ENCODE measurements at places on chromosomes 6 and 20. TPM values are rescaled to one million over a fixed set of nuclear protein-coding genes. Genes with fewer than 3 reads are reported as not detected.

DNA sequence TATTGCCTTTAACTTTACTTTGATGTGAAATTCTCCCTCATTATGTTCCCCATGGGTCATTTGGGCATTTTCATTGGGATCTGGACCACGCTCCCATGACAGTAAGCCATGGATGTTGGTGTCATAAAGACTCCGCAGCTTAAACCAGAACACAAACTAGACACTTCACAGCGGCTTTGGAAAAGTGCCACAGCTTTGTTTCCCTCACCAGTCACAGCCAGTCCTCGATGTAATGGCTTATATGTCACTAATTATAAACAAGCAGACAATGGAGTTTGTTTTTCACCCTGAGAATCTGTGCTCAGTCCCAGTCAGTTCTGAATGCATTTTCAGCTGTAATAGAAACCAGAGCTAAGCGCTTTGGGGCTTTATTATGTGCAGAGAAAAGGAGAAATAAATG, 23.2 kb upstream of the DAAM2 start:
- DNase-seq: no peak

Gene MDFI
- total RNA-seq: not detected

- DNase-seq: no peak
Measured at GRCh38 chr6:111485342-111485741, 2.3 kb upstream of the REV3L start.

DNA sequence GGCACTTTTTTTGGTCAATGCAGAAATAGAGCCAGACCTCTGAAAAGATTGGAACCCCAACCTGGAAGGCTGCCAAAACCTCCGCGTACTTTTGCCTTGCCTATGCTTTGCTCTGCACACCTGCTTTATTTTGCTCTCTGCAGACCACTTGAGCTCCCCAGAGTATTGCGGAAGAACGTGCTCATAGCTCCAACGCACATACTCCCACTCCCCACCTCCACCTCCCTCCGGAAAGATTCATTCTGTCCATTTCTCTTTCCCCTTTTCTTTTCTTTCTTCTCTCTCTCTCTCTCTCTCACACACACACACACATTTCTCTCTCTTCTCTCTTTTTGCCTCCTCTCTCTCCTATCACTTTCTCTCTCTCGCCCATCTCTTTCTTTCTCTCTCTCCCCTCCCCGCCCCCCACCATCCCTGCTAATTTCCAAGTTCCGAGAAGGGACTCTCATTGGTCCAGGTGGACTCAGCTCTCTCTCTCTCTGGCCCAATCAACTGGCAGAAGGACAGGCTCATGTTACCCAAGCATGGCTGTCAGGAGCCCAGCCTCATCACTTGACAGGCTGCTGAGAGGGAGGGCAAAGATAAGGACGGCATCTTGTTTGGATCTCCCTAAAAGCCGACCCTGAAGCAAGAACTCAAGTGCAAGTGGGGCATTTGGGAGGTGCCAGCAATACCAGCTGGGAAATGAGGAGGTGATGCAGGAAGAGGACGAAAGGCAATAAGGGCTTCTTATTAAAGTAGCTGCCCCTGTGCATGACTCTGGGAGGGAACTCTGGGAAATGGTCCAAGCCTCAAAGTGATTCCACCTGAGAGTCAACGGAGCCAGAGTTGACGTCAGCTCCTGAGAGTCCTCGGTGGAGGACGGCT, 246.1 kb downstream of the LY86 start:
- DNase-seq: no peak

Gene HCRTR2
- not detected for total RNA-seq

Gene ADGRF4
- 1.5 TPM for total RNA-seq

DNA sequence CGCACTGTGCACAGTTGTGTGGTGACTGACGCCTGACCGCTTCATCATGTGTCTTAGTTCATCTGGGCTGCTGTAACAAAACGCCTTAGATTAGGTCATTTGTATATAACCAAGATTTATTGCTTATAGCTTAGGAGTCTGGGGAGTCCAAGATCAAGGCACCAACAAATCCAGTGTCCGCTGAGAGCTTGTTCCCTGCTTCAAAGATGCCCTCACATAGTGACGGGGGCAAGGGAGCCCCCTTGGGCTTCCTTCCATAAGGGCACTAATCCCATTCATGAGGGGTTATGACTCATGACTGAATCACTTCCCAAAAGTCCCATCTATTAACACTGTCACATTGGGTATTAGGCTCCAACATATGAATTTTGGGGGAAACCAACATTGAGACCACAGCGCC, 34.6 kb downstream of the CYP24A1 start:
- peak; percentile 47 for DNase-seq

- DNase-seq: no peak
Measured at GRCh38 chr20:15949391-15949790, 623.9 kb downstream of the KIF16B start.

Gene TFB1M
- 23.0 TPM for total RNA-seq

Gene TRAM2
- 104 TPM for total RNA-seq

DNA sequence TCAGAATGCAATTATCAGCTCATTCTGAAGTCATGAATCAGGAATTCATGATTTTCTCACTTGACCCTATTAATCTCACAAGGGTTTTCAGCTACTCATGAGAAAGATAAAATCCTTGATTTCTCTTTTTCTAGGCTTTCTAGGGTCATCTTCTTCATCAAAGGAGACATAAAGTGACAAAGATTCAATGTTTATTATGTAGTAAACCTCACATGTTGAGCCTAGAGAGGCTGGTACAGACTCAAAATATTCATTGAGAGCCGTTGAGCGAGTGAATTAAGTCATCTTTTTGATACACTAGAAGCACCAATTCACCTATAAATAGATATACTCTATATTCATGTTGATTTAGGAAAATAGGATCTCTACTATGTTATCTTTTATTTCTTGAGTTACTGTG, 104.8 kb upstream of the TRAF3IP2 start:
- DNase-seq: no peak

- peak; percentile 10 for DNase-seq
Measured at GRCh38 chr6:168088161-168089053, 9.4 kb upstream of the FRMD1 start.

DNA sequence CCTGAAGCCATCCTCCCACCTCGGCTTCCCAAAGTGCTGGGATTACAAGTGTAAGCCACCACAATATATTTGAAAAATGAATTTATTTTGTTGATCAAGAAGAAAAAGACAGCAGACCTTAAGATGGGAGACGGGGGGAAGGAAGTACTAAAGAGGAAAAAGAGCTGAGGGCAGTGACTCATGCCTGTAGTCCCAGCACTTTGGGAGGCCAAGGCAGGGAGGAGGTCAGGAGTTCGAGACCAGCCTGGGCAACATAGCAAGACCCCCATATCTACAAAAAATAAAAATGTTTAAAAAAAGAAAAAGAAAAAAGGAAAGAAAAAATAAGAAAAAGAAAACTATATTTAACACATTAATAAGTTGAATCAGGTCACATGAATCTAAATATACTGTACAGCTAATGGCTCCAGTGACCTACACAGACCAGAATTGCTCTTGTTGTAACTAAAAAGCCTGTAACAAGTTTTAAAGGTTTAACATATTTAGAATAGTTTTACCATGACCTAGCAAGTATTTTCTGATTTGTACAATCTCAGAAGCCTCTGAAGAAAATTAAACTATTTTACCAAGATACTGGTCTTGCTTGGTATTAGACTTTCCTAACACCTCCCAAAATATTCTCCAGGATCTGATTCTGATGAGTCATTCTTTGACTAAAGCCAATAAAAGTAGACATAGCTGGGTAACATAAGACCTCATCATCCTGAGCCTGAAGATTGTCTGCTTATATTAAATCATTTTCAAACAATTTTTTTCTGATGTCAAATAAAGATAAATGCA, 4.3 kb upstream of the AKIRIN2 start:
- DNase-seq: peak; percentile 54

Gene SIRPD
- not detected for total RNA-seq

- DNase-seq: no peak
Measured at GRCh38 chr6:116938305-116938704, 61.3 kb downstream of the RFX6 start.

Gene TRAPPC3L
- total RNA-seq: not detected

- DNase-seq: no peak
Measured at GRCh38 chr20:41782730-41783406, 164.7 kb upstream of the CHD6 start.

GRCh38 chr6:18962361-18962905, 575.3 kb downstream of the RNF144B start:
- no peak for DNase-seq

Gene GLP1R
- not detected for total RNA-seq

DNA sequence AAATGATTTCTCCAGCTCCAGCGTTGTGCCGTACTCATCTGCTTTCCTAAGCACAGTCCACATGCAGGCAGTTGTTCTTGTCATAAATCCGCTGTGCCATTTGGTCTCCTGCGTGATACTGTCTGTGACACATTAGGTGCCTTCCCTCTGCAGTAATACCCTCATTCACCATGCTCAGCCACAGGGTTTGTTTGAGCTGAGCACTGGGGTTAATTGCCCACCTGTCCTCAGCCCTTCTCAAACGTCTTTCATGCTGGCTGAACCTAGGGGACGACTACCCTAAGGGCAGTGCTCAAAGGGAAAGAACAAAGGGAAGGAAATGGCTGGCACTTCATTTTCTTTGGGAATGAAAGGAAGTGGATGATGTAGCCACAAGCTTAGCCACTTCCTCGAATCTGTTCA, 64.2 kb upstream of the MYLIP start:
- no peak for DNase-seq

DNA sequence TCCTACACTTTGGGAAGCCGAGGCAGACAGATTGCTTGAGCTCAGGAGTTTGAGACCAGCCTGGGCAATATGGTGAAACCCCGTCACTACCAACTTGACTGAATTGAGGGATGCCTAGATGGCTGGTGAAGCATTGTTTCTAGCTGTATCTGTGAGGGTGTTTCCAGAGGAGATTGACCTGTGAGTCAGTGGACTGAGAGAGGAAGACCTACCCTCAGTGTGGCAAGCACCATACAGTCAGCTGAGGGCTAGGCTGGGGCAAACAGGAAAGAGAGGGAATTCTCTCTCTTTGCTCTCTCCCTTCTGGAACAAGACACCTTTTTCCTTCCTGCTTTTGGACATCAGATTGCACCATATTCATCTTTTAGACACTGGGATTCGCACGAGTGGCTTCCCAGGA, 3.7 kb upstream of the ZUP1 start:
- no peak for DNase-seq

Gene RIPOR3
- total RNA-seq: 0.07 TPM
